Stimulated activated CD8-positive, alpha-beta memory T cell treated with anti-CD3 and anti-CD28 coated beads, Interleukin-7, amount 100 ng/mL, for 1 hour (primary cell): ENCODE measurements at places on chromosomes 11 and 22.

DNA sequence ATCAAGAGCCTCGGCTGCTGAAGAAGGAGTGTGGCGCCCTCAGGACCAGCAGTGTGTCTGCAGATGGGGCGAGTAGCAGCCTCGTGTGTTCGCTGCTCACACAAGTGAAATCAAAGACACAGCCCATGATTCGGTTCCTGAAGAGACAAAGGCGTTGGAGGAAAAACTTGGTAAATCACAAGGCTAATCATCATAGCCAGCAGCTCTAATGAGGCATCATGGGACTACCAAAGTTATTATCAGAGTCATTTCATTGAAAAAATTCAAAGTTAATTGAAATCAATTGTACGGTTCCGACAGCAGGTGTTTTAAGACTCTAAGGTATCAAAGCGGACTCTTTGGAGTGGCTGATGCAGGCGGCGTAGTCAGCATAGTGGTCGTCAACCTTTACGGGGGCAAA is 9.5 kb downstream of the PHF21B start:
- no peak for DNase-seq

- DNase-seq = no peak
These were observed 3.7 kb downstream of the SERPIND1 start for GRCh38 chr22:20777420-20778177.

DNA sequence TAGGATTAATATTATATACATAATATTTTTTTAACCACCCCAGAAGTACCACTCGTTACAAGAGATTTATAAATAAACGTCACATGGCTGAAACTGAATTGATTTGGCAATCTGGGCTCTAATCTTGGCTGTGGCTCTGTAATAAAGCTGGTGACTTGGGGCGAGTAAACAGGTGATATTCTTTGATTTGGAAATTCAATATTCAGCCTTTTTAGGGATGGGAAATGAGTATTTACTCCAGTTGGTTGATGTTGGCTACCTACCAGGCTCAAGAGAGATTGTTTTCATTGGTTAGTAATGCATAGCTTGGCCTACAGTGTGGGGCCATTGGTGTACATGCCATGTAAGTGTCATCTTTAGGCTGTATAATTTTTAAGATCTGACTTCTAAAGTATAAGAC is 117.7 kb upstream of the SORL1-AS1 start:
- no peak for DNase-seq

DNA sequence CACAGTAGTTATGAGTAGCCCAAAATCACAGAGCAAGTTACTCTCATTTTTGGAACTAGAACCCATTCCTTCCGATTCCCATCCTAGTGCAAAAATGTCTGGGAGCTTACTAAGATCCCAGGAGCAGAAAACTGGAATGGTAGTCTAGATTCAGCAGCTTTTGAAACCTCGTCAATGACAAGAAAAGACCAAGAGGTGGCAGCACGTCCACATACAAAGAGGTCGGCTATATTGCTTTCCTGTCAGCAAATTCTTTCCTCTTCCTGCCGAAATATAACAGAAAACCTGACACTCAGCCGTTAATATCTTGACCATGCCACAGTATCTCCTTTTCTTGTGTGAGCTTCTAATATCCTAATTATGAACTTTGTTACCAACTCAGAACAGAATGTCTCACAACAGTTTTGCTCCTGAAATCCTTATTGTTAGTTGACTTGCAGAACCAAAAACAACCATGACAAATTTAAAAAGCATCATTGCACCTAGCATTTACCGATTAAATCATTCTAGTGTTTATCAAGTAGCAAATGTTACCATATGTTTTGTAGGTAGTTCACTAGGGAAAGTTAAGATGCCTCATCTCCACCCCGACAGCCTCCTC is 92.8 kb upstream of the OR9G4 start:
- DNase-seq = no peak

DNA sequence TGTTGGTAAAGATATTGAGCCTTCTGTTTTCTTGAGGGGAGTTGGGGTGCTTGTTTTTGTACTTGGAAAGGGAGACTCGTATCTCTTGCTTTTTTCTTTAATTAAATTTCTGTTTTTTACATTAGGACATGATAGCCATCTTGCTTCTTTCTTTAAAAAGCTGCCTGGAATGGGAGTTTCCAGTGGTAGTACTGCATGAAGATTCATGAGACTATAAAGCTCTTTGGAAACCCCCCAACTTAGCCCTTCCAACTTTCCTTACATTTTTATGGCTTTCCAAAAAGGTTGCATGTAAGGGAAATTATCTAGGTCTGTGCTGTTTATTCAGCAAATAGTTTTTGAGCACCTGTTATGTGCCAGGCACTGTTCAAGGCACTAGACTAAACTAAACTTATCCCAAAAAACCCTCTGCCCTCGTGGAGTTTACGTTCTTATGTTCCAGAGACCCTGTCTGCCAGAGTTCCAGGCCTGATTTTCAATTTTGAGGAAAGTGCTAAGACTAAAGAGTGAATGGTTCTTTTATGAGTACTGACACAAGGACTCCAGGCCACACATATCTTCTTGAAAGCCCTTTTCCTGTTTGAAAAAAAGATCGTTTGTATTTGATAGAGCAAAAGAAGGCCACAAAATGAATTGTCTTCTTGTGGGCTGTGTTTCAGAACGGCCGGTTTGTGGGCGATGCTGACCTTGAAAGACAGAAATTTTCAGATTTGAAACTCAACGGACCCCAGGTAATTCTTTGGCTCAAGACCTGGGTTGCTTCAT is 31.9 kb downstream of the CTNND1 start:
- no peak for DNase-seq

GRCh38 chr22:50531546-50531961 is 1.7 kb upstream of the TYMP start:
- no peak for DNase-seq

DNA sequence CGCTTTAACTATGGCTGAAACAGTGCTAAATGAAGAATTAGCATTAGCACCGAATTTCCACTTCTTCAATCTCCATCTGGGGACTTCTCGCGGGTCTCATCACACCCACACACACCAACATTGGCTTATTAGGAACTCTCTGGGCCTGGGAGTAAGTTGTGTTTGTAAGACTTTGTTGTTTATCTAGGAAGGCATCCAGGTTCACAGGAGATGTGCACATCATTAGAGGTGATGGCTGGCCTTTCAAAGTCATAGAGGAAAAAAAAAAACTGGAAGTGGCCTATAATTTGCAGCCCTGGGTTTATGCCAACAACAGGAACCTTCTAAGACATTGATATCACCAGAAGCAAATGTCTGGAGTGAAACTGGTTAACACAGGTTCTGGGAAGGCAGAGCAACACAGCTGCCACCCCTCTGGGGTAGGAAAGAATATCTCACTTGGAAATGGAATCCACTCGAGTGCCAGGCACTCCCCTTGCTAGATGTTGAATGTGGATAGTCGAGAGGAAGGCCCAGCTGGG is 84.5 kb downstream of the TRAF6 start:
- DNase-seq = no peak
